ENCODE measurements at places on chromosomes 16 and 17.
A peak's percentile ranks its signal among the peaks of the same experiment; 100 is the strongest.

DNA sequence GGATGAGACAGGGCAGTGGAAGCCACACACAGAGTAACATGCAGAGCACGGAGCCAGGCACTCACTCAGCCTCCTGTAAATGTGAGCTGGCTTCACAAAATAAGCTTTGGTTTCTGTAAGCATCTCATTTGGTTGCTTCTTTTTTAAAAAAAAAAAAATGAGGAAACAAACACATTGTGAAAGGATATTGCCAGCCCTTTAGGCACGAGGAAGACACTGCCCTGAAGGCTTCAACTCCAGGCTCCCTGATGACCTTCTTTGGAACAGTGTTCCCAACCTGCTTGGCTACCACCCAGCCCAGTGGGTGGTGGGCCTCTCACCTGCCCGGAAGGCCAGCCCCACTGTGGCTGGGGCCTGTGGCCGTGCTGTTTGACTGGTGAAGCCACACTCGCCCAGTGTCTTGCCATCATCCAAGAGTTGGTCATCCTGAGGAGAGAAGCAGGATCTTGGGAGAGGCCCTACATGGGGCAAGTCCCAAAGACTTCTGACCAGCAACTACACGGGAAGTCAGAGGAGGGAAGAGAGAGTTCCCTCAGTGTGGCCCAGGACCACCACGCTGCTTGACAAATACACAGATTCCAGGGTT lies 1.9 kb downstream of the ELOB start:
- no peak overlapping the region for H3K4me3 ChIP-seq
- no peak for DNase-seq
- H3K4me1 ChIP-seq: peaks cover 14% of the 10 kb centered on the region
- H3K27ac ChIP-seq: no peak overlapping the region
- H3K27me3 ChIP-seq: no peaks in the 10 kb centered on the region
- 0 out of 2 replicates have a peak, but pooled peaks cover 3% of the 10 kb centered on the region for H3K36me3 ChIP-seq

DNA sequence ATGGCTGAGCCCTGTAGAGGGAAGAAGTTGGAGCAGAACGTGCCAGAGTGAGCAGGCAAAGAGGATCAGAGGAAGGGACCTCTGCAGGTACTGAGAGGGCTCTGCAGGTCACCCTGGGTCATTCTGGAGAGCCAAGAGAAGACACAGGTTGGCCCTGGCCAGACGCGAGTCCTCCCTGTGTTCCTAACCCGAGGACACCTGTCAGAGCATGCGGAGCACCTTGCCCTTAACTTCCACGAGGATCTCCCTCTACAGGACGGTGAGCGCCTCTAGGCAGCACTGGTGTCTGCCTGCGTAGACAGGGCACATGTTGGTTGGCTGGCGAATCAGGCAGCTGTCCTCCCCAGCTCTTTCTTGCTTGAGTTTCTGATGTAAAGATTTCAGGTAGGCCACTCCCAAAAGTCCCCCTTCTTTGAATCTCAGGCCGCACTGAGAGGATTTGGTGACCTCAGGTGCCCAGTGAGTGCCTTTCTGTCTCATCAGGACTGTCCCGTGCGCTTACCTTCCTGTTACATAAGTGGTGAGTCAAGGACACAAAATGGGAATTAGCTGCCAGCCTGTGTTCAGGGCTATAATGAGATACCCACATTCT lies 45.3 kb downstream of the MPRIP start:
- 0 out of 2 replicates have a peak, but pooled peaks cover 5% of the 10 kb centered on the region for H3K4me1 ChIP-seq
- H3K36me3 ChIP-seq: no peaks in the 10 kb centered on the region
- H3K4me3 ChIP-seq: no peak overlapping the region
- no peaks in the 10 kb centered on the region for H3K27me3 ChIP-seq
- no peak for DNase-seq

DNA sequence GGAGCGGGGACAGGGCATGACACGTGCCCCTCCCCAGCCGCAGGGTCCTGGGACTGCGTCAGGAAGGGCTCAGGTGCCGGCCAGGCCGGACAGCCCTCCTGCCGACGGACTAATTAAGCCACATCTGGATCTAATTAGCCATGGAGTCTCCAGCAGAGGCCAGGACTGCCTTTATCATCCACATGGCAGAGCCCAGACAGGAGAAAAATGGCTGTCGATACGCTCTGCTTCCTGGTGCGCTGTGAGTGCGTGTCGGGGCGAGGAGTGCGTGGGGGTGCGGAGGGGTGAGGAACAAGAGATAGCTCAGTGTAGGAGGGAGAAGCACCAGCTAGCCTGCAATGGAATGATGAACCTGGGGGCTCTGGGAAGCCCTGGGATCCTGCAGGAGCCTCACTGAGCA lies 218.8 kb downstream of the IRF8 start:
- no peaks in the 10 kb centered on the region for H3K36me3 ChIP-seq
- no peak overlapping the region for H3K4me3 ChIP-seq
- no peak overlapping the region for H3K27ac ChIP-seq
- DNase-seq: no peak

- H3K4me1 ChIP-seq: peaks cover 11% of the 10 kb centered on the region
- H3K4me3 ChIP-seq: peak within 1 kb of the TSS; percentile 68
- peak; percentile 86 for DNase-seq
- peak within 1 kb of the TSS; percentile 87 for H3K27ac ChIP-seq
- H3K36me3 ChIP-seq: no peaks in the 10 kb centered on the region
Observed at GRCh38 chr17:32876417-32877163, at the start of gene MYO1D. Gene MYO1D (minus strand): TSS chr17:32877124. CDS start chr17:32876872, 252 bp downstream.

DNA sequence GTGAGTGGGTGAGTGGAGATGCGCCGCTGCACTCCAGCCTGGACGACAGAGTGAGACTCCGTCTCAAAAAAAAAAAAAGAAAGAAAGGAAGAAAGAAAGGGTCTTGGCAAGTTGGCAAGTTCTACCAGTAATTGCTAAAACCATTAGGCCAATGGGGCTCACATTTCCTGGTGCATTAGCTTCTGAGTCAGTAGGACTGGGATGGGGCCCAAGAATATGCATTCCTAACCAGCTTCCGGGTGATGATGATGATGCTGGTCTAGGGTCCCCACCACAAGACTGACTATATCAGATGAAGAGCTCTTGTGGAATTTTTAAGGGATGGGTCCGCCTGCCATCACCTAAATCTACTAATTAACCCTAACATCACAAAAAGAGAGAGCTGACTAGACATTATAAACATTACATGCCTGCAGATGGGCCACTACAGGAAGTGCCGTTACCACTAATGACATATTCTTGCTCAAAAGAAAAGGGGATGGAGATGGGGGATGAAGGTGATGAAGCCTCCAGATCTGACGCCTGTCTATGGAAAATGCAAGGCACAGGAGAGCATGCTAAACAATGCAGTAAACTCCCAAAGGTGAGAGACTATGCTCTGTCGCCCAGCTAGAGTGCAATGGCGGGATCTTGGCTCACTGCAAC lies 13.1 kb downstream of the MYH11 start:
- no peak overlapping the region for H3K27ac ChIP-seq
- H3K36me3 ChIP-seq: no peaks in the 10 kb centered on the region
- H3K27me3 ChIP-seq: no peaks in the 10 kb centered on the region
- no peak overlapping the region for H3K4me3 ChIP-seq

GRCh38 chr16:49194537-49195236 lies 87.0 kb downstream of the CBLN1 start:
- no peak for DNase-seq
- H3K4me3 ChIP-seq: no peak overlapping the region
- H3K27me3 ChIP-seq: no peaks in the 10 kb centered on the region
- H3K27ac ChIP-seq: no peak overlapping the region
- H3K4me1 ChIP-seq: no peaks in the 10 kb centered on the region

- no peak overlapping the region for H3K4me3 ChIP-seq
- H3K27ac ChIP-seq: no peak overlapping the region
- H3K36me3 ChIP-seq: no peaks in the 10 kb centered on the region
- no peaks in the 10 kb centered on the region for H3K4me1 ChIP-seq
Observed at GRCh38 chr16:86768999-86769398, 190.7 kb downstream of the FOXL1 start.

DNA sequence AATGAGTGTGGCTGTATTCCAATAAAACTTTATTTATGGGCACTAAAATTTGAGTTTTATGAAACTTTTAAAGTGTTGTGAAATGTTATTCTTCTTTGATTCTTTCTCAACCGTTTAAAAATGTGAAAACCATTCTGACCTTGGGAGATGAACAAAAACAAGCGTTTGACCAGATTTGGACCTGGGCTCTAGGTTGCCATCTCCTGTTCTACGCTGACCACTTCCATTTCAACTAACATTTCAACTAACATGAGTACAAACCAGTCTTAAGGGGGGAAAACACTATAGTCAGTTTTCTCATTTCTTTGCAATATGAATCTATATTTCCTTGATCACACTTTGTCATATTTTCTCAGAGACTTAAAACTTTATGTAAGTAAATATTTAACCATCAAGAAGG lies 118.4 kb upstream of the IRX5 start:
- no peak overlapping the region for H3K4me3 ChIP-seq
- no peak overlapping the region for H3K27ac ChIP-seq
- peaks cover 22% of the 10 kb centered on the region for H3K4me1 ChIP-seq
- no peaks in the 10 kb centered on the region for H3K36me3 ChIP-seq

DNA sequence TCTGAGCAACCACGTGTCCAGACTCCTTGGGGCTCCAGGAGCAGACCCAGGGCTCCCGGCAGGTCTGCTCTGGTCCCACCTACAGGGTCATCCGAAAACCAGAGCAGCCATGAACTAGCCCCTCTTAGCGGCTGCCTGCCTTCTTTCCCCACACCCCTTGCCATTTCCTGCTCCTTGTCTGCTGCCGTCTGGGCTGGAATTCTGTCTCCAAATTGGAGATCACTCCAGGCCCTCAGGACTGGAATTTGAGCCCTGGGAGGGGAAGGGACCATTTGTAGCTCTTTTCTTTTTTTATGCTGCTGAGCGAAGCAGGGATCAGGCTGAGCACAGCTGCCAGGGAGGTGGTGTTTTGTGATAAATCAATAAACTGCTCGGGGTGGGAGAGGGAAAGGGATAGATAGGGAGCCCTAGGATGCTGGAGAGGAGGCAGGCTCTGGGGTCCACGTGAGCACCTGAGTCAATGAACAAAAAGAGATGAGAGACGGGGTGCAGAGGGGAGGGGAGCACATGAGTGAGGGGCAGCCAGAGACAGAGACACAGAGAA lies 257.5 kb downstream of the ENGASE start:
- no peaks in the 10 kb centered on the region for H3K36me3 ChIP-seq
- no peaks in the 10 kb centered on the region for H3K4me1 ChIP-seq
- H3K4me3 ChIP-seq: no peak overlapping the region

GRCh38 chr16:12024429-12024828 lies 47.9 kb downstream of the SNX29 start:
- no peaks in the 10 kb centered on the region for H3K27me3 ChIP-seq
- H3K36me3 ChIP-seq: no peaks in the 10 kb centered on the region
- no peak overlapping the region for H3K4me3 ChIP-seq

DNA sequence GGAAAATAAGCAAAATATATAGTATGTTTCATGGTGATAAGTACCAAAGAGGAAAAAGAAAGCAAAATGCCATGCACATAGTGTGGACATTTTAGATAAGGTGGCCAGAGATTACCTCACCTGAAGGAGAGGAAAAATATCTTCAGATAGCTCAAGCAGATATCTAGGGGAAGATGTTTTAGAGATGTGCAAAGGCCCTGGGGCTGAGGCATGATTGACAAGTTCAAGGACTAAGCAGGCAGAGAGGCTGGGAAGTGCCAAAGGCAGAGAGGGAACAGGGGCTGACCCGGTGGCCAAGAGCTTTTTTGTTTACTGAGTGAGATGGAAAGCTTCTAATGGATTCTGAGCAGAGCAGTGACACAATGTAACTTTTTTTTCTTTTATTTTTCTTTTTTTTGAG lies 4.4 kb upstream of the MT4 start:
- no peak overlapping the region for H3K27ac ChIP-seq
- no peak overlapping the region for H3K4me3 ChIP-seq
- H3K4me1 ChIP-seq: no peaks in the 10 kb centered on the region
- no peaks in the 10 kb centered on the region for H3K36me3 ChIP-seq

GRCh38 chr17:79874329-79874981 lies 35.2 kb upstream of the CBX4 start:
- H3K36me3 ChIP-seq: no peaks in the 10 kb centered on the region
- peak; percentile 79 for DNase-seq
- peaks cover 3% of the 10 kb centered on the region for H3K4me1 ChIP-seq
- H3K27ac ChIP-seq: no peak overlapping the region

- DNase-seq: no peak
- peaks cover 3% of the 10 kb centered on the region for H3K4me1 ChIP-seq
- H3K4me3 ChIP-seq: no peak overlapping the region
- H3K27ac ChIP-seq: peak overlapping the region; percentile 72
- no peaks in the 10 kb centered on the region for H3K27me3 ChIP-seq
- H3K36me3 ChIP-seq: no peaks in the 10 kb centered on the region
Observed at GRCh38 chr17:59812139-59812538, 80.6 kb downstream of the TUBD1 start.

GRCh38 chr17:31397256-31397939 lies 5.9 kb downstream of the RAB11FIP4 start:
- no peak overlapping the region for H3K27ac ChIP-seq
- H3K4me1 ChIP-seq: no peaks in the 10 kb centered on the region
- H3K36me3 ChIP-seq: no peaks in the 10 kb centered on the region
- no peak for DNase-seq
- H3K4me3 ChIP-seq: no peak overlapping the region
- H3K27me3 ChIP-seq: peaks cover 9% of the 10 kb centered on the region

DNA sequence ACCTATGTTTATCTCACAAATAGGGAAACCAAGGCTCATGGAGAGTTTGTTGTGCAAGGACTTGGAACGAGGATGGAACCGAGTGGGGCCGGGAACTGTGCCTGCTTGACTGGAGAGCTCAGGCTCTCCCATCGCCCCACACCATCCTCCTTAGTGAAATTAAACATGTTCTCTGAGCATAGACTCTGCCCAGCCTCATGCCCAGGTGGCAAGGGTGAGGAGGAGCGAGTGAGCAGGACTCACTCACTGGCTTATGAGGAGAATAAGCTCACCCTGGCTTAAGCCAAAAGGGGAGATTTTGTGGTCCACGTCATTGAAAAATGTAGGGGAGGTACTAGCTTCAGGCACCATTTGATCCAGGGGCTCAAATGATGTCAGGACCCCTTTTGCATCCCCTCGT lies 44.8 kb downstream of the NKD1 start:
- no peaks in the 10 kb centered on the region for H3K36me3 ChIP-seq
- DNase-seq: no peak
- no peak overlapping the region for H3K4me3 ChIP-seq
- H3K27me3 ChIP-seq: no peaks in the 10 kb centered on the region
- 0 out of 2 replicates have a peak, but pooled peaks cover 3% of the 10 kb centered on the region for H3K4me1 ChIP-seq
- no peak overlapping the region for H3K27ac ChIP-seq

GRCh38 chr16:84218176-84218823 lies 21.5 kb downstream of the KCNG4 start:
- H3K27ac ChIP-seq: no peak overlapping the region
- no peak overlapping the region for H3K4me3 ChIP-seq
- no peaks in the 10 kb centered on the region for H3K36me3 ChIP-seq
- DNase-seq: no peak

Data from GM23338 (cell line).